Activated naive CD8-positive, alpha-beta T cell treated with anti-CD3 and anti-CD28 coated beads, Interleukin-2, amount 10 ng/mL, durations not matched to agents 7 days and 5 days (primary cell): ENCODE measurements at places on chromosomes 11 and 22. TPM values are rescaled to one million over a fixed set of nuclear protein-coding genes. Genes with fewer than 3 reads are reported as not detected.

The CHRDL2 gene
- total RNA-seq: not detected

The CCDC87 gene
- 0.14 TPM for total RNA-seq

The OR52W1 gene
- total RNA-seq: not detected

The OR6X1 gene
- total RNA-seq: not detected

The SLC22A25 gene
- not detected for total RNA-seq

DNA sequence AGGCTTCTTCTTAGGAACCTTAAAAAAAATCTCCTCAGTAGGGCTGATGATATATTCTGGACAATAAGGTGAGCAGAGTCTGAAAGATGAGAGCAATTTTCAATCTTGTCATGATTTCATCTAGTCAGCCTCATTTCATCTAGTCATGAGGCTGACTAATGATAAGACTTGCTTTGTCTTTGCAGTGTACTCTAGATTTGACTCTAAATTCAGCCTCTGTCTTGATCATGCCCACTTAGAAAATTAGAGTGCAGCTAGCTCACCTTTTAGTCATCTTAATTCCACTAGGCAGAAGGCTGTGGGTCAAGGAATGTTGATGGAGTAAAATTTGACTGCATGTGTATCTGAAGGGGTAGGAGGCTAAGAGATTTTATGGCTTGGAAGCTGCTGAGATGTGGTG is 5.5 kb downstream of the EHF start:
- no peak for DNase-seq
- no peak overlapping the region for H3K27ac ChIP-seq
- H3K4me1 ChIP-seq: peaks cover 5% of the 10 kb centered on the region
- H3K36me3 ChIP-seq: no peaks in the 10 kb centered on the region
- no peak overlapping the region for H3K4me3 ChIP-seq

DNA sequence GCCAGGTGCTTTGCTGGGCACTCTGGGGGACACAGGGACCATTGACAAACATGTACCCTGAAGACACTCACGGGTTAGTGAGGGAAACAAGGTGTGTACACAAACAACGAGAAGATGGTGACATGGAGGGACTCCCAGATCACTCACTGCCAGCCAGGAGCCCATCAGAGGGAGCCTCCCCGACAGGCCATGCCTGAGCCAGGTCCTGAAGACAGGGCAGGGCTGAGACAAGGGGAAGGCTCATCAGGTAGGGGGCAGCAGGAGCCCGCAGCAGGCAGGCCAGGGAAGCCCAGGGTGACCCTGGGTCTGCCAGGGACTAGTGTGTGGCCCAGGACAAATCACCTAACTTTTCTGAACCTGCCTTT is 127.9 kb downstream of the BUD13 start:
- H3K27ac ChIP-seq: no peak overlapping the region
- no peaks in the 10 kb centered on the region for H3K36me3 ChIP-seq
- H3K4me1 ChIP-seq: no peaks in the 10 kb centered on the region
- DNase-seq: no peak
- no peaks in the 10 kb centered on the region for H3K27me3 ChIP-seq

DNA sequence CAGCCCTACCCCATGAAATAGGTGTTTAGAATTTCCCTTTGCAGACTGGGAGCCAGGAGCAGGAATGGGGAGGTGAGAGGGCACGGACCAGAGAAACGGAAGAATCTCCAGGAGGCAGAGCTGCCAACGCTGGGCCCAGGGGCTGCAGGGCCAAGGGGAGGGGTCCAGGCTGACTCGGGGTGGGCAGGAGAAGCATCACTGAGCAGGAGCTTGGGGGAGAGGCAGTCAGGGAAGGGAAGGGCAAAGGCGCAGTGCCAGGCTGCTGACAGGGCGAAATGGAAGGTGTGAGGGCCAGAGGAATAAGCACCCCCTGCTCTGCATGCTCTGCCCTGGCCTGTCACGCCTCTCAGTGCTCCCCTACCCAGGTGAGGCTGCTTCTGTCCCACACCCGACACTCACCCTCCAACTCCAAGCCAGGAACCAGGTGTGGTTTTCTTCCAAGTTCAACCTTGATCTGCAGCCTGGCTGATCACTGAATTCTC is 14.5 kb downstream of the LRRC32 start:
- peaks cover 5% of the 10 kb centered on the region for H3K4me1 ChIP-seq
- no peak overlapping the region for H3K4me3 ChIP-seq
- H3K36me3 ChIP-seq: no peaks in the 10 kb centered on the region

GRCh38 chr11:100105982-100106358 is 581.1 kb upstream of the ARHGAP42 start:
- no peaks in the 10 kb centered on the region for H3K4me1 ChIP-seq
- H3K27ac ChIP-seq: no peak overlapping the region
- DNase-seq: no peak
- no peak overlapping the region for H3K4me3 ChIP-seq
- no peaks in the 10 kb centered on the region for H3K36me3 ChIP-seq

DNA sequence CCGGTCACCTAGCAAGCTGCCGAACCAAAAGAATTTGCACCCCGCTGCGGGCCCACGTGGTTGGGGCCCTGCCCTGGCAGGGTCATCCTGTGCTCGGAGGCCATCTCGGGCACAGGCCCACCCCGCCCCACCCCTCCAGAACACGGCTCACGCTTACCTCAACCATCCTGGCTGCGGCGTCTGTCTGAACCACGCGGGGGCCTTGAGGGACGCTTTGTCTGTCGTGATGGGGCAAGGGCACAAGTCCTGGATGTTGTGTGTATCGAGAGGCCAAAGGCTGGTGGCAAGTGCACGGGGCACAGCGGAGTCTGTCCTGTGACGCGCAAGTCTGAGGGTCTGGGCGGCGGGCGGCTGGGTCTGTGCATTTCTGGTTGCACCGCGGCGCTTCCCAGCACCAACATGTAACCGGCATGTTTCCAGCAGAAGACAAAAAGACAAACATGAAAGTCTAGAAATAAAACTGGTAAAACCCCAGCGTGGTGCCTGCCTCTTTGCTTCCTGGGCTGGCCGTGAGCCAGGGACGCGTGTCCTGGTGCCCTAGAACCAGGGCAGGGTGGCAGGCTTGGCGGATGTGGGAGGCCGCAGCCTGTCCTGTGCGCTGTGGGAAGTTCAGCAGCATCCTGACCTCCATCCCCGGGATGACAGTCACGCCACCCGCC is 13.2 kb downstream of the CCND1 start:
- no peak for DNase-seq
- no peak overlapping the region for H3K27ac ChIP-seq
- H3K27me3 ChIP-seq: no peaks in the 10 kb centered on the region

- H3K4me1 ChIP-seq: no peaks in the 10 kb centered on the region
- no peak overlapping the region for H3K4me3 ChIP-seq
- no peak overlapping the region for H3K27ac ChIP-seq
- H3K27me3 ChIP-seq: peaks cover 12% of the 10 kb centered on the region
Observed at GRCh38 chr11:60431251-60431650, 1.9 kb downstream of the MS4A5 start.

DNA sequence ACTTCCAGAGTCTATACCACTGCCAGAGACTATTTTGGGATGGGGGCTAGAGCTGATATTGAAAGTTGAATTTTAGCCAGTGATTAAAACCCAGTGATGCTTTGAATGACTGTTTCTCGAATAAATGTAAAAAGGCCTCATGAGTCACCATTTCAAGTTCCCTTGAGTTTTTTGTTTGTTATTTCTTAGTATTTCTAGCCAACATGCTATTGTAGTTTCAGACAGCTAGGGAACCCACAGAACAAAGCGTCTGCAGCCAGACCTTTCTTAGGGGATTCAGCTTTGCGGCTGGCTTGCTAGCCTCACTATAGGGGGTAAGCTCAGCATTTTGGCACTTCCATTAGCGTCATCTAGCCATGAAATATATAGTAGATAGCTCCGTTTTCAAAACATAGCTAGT is 66.5 kb downstream of the DBX1 start:
- peaks cover 11% of the 10 kb centered on the region for H3K27me3 ChIP-seq
- H3K27ac ChIP-seq: no peak overlapping the region
- DNase-seq: no peak
- H3K36me3 ChIP-seq: no peaks in the 10 kb centered on the region
- no peak overlapping the region for H3K4me3 ChIP-seq

GRCh38 chr11:1844221-1845094 is 5.7 kb downstream of the TNNI2 start:
- H3K27me3 ChIP-seq: peaks cover 23% of the 10 kb centered on the region
- H3K4me1 ChIP-seq: peaks cover 47% of the 10 kb centered on the region
- no peaks in the 10 kb centered on the region for H3K36me3 ChIP-seq
- peak; percentile 62 for DNase-seq

DNA sequence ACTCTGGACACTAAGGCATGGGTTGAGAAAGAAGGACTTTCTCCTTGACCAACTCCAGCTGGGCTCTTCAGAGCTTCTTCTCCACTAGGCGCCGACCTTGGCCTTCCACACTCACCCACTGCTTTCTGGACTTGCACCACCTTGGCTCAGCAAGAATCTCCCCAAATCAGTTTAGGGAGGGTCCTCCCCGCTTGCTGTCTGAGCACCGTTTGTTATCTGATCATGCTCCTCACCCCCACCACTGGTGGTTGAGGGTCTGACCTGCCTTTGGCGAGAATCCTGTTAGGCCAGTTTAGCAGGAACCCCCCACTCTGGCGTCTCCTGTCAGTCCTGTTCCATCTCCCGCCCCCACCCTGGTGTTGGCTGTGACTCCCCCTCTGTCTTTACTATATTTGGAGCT is 10.4 kb downstream of the APOL2 start:
- DNase-seq: no peak
- H3K4me3 ChIP-seq: no peak overlapping the region
- peaks cover 35% of the 10 kb centered on the region for H3K36me3 ChIP-seq
- no peak overlapping the region for H3K27ac ChIP-seq
- peaks cover 24% of the 10 kb centered on the region for H3K4me1 ChIP-seq

GRCh38 chr11:47705721-47706120 is 9.4 kb downstream of the AGBL2 start:
- H3K4me3 ChIP-seq: no peak overlapping the region
- no peaks in the 10 kb centered on the region for H3K4me1 ChIP-seq
- DNase-seq: no peak
- no peak overlapping the region for H3K27ac ChIP-seq
- H3K27me3 ChIP-seq: no peaks in the 10 kb centered on the region
- H3K36me3 ChIP-seq: peaks cover 6% of the 10 kb centered on the region

- H3K4me1 ChIP-seq: no peaks in the 10 kb centered on the region
- no peaks in the 10 kb centered on the region for H3K36me3 ChIP-seq
- no peak overlapping the region for H3K27ac ChIP-seq
- H3K4me3 ChIP-seq: no peak overlapping the region
Observed at GRCh38 chr11:105054723-105055493, 9.8 kb upstream of the CARD16 start.

- no peak overlapping the region for H3K27ac ChIP-seq
- peak overlapping the region; percentile 27 for H3K4me3 ChIP-seq
- peaks cover 20% of the 10 kb centered on the region for H3K4me1 ChIP-seq
- peaks cover 40% of the 10 kb centered on the region for H3K27me3 ChIP-seq
- H3K36me3 ChIP-seq: no peaks in the 10 kb centered on the region
Observed at GRCh38 chr11:15113381-15113780, 1.3 kb upstream of the INSC start.

- no peak overlapping the region for H3K27ac ChIP-seq
- peaks cover 4% of the 10 kb centered on the region for H3K4me1 ChIP-seq
- no peak for DNase-seq
- no peaks in the 10 kb centered on the region for H3K27me3 ChIP-seq
Observed at GRCh38 chr22:40572976-40573375, 63.5 kb downstream of the MRTFA start.

- H3K4me3 ChIP-seq: no peak overlapping the region
- DNase-seq: no peak
- H3K27me3 ChIP-seq: peaks cover 10% of the 10 kb centered on the region
- H3K27ac ChIP-seq: no peak overlapping the region
- no peaks in the 10 kb centered on the region for H3K36me3 ChIP-seq
Observed at GRCh38 chr11:69249311-69250185, 44.4 kb upstream of the MYEOV start.
